Left forelimb (tissue), 1 donor: ENCODE measurements at places on chromosomes 3 and 15.

DNA sequence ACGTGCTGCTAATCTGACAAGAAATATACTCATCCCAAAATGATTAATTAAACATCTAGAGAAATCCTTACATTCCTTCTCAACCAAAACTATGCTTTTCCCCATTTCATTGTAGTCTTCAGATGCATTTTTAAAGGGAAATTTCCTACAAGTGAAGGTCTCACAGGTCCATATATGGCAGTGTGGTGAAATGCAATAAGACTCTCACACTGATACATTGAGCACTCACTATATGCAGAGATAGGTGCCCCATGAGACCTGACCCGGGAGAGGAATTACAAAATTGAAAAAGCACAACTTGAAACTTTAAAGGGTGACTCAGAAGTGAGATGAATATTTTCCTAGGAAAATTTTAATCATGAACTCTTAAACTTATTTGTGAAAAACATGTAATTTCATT is 629.2 kb upstream of the NAALADL2 start:
- no peak for DNase-seq

DNA sequence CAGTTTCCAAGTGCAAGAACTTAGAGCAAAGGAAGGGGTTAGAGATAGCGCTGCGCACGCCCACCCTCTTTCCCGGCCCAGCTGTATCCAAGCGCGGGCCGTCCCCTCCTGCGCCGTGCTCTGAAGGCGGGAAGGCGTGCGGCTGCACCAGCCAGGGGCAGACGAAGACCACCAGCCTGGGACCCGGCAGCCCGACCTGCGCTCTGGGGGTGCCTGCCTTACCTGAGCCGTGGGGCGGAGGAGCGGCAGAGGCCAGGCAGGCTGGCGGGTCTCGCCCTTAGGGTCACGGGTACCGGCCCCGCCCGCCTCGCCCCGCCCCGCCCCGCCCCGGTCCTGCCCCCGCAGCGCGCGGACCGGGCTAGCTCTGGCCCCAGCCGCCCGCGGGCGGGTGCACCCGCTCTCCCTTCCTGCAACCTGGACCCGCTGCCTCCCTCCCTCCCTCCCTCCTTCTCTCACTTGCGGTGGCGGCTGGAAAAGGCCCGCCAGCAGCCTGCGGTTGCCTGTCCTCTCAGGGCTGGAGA is at the start of gene WDR72:
Gene WDR72, minus strand, starts transcription at position 253 of the 521 bp plus-strand sequence. CDS start 26,514 bp downstream, outside the sequence.
- DNase-seq, result no peak

- no peak for DNase-seq
These were observed 141.9 kb downstream of the CHDH start for GRCh38 chr3:53704363-53704725.

DNA sequence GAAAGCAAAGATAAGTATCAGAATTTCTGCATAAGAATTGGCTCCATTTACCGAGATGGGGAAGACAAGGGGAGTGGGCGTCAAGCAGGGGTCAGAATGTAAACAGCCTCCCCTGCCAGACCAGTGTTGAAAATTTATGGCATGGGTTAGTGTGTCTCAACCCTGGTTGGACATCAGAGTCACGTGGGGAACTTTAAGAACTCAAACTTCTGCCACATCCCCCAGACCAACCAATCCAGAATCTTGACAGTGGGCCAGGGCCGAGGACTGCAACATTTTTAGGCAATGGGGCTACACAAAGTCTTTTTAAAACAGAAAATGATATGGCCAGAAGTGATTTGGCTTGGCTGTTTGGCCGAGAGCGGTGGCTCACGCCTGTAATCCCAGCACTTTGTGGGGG is 14.3 kb upstream of the MASP1 start:
- no peak for DNase-seq

DNA sequence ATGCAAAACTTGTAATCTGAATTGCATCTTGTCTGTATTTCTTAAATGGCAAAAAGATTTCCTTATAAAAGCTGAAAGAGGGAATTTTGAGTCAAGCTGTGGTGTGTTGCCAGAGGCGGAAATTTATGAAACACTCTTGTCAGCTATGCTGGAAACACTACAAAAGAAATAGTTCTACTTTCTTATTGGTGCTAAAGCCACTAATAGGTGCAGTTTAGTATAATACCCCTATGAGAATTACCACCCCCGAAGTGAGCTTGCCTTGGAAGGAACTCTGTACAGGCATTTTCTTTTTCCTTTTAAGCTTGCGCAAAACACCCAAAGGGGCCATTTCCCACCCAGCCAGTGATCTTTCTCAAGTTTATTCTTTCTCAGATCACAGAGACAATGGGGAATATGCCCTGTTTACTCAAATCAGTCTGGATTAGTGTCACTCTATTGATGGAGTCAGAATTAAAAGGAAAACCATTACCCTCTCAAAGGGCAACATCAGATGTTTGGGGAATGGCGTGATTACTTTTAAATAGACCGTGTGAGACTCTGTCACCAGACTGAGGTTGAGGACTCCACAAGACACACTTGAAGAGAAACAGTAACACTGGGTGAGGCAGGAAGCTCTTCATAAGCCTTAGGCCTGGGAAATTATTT is 166.0 kb downstream of the TP63 start:
- DNase-seq, result no peak

GRCh38 chr15:25631971-25632370 is 193.1 kb upstream of the UBE3A start:
- DNase-seq, result no peak

DNA sequence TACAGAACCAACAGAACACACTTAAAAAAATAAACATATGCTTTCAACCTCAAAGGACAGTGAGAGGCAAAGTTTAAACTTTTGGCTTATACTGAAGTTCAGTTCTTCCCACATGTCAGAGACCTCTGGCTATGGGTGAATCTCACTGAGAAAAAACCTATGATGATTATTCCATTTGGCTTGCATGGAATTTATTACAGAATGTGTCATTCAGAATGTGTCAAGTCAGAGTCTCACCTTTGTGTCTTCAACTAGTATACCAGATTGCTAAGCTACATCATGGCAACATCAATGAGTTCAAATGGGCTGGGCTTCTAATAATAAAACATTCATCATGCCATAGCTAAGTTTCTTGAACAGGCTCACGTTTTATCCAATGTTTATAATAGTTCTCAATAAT is 987.0 kb downstream of the NTRK3 start:
- DNase-seq, result no peak

DNA sequence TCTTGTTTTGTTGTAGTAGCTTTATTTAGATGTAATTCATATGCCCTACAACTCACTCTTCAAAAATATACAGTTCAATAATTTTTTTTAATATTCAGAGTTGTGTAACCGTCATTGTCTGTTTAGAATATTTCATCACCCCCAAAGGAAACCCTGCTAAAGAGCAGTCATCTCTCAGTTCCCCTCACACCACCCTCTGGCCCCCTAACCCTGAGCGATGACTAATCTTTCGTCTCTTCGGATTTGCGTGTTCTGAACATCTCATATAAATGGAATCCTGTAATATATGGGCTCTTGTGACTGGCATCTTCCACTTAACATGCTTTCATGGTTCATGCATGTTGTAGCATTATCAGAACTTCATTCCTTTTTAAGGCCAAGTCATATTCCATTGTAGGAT is 183.8 kb downstream of the ATG7 start:
- DNase-seq, result no peak

DNA sequence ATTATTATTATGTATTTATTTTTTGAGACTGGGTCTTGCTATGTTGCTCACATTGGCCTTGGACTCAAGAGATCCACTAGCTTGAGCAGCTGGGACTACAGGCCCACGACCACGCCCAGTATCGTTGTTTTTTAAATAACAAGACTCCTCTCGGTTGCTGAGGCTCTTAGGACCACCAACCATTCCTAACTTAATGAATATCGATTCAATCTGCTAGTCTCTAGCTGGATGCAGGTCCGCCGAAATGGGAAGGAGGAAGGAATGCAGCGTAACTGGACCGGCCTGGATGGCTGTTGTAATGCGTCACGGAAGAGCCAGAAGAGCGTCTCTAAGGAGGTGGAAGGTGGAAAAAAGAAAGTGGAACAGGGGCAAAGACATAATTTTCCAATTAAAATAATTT is 1.7 kb downstream of the ANXA2 start:
- DNase-seq, result no peak

DNA sequence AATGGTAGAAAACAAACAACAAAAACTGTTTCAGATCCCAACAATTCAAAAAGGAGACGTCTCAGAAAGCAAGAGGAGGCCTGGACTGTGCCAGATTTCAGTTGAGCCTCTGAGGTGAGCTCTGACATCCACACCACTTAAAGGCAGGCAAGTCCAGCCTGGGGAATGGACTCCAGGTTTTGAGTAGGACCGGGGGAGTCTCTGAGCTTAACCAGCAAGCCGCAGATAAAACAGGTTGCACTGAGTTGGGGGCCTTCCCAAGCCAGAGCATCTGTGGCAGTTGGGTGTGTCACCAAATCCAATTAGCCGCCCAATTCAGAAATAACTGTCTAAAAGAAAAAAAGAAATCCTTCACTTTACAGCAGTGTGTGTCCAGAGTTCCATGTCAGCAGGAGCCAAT is 54.7 kb downstream of the OXNAD1 start:
- DNase-seq, result no peak

DNA sequence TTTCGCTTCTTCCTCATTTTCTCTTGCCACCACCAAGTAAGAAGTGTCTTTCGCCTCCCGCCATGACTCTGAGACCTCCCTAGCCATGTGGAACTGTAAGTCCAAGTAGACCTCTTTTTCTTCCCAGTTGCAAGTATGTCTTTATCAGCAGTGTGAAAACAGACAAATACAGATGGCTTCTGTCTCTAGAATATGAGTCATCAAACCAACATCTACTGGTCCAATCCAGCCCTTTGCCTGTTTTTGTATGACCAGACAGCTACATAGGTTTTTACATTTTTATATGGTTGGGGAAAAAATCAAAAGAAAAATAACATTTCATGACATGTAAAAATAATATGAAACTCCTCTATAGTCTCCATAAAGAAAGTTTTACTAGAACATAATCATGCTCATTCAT is 118.7 kb upstream of the PTPRG start:
- no peak for DNase-seq

- DNase-seq, result no peak
These were observed 183.3 kb upstream of the LRRC3B start for GRCh38 chr3:26438981-26439884.

GRCh38 chr3:4820296-4821121 is 158.7 kb upstream of the BHLHE40 start:
- DNase-seq, result peak; percentile 31

DNA sequence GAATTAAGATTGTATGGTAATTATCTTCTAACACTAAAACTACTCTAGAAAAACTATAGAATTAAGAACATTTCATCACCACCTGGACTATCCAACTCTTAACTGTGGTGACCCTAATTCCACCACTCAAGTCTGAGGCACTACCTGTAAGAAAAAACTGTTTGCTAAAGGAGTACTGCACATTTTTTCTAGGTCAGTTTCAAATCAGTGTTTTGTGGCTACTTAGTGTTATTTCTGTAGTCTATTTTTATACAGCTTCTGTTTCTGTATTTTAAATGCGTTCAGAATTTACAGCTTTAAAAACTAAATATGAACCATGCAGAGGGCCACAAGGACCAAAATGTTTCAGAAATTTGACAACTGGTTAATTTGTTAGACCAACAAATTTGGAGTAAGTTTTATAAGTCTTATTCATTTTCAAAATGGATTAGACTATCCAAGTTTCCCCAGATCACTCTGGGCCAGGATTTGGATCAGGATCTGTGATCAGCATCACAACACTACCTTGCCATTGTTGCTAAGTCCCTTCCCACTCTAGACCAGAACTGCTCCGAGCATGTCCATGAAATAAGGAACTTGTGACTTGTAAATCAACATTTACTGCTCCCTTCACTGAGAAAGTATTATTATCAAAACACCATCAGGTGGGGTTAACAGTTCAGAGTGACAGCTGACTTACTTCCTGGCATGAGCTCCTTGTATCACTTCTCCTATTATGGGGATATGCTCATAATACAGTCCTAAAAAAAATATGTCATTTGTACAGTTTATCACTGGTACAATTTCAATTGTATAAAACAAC is 8.6 kb downstream of the GLT8D1 start:
- DNase-seq, result no peak

DNA sequence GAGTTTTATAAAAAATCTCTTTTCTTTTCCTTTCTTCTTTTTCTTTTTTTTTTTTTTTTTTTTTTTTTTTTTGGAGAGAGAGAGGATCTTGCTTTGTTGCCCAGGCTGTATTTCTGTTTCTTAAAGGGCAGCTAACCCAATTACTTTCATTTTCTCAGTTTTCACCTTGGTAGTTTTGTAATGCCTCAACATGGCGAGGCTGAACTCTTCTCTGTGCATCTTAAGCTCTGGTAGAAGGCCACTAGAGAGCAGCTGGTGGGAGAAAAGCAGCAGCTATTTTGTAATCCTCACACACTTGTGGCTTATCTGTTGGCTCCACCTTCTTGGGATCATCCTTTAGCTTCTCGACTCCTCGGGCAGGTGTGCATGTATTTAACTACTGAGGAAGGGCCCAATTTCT is 152.2 kb upstream of the MEIS2 start:
- no peak for DNase-seq

- DNase-seq, result peak; percentile 77
These were observed at the start of gene MAGEL2 for GRCh38 chr15:23647421-23648370. Gene MAGEL2 (minus strand): TSS chr15:23647867. CDS start chr15:23647742, 125 bp downstream.

DNA sequence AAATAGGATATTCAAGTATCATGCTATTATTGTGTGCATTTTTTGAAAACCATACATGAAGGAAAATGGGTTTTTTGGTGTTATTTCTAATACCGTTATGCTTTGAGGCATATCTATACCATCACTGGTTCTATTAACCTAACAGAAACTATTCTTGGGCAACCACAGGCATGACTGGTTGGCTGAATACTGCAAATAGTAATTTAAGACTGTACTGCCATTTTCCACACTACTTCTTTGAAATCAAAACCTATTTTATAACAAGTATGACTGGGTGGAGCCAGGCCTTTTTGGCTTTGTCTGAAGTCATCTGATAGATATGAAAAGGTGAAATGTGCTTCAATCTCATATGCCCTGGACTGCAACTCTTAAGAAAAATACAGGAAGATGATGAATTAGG is 115.1 kb downstream of the ULK4 start:
- no peak for DNase-seq

DNA sequence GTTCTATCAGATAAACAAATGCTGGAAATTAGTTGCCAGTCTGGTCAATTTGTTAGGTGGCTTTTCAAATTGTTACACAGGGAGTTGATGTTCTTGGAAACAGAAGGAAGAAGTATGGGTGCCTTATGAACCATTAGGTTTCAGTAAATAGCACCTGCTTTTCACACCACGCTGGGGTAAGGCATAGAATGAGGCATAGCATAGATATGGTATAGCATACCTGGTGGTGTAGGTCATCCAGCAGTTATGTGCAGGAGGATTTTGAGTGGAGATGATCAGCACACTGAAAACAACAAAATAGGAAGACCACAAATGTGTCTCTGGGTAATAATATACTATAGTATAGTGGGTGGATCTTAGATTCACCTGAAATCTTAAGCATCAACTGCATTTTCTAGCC is 121.4 kb downstream of the GMPS start:
- DNase-seq, result no peak

- DNase-seq, result peak; percentile 49
These were observed 103.1 kb downstream of the LINGO1 start for GRCh38 chr15:77529394-77530159.

DNA sequence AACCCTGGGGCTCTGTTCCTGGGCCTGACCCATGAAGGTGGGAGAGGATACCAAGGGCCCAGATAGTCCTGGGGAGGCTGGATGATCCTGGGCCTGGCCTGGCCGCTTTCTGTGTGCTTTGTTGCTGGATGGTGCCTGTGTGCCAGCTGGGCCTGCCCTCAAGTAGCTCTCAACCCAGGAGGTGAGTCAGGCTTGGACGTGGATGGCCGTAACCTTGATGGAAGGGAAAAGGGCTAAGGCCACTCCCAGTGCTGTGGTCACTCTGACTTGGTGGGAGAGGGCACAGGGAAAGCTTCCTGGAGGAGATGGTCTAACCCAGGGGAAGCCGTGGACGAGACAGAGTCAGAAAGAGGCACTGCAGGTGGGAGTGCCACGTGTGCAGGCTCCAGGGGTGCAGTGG is 9.4 kb downstream of the TMEM43 start:
- DNase-seq, result no peak
